ENCODE measurements at places on chromosomes 5 and 9. TPM values are rescaled to one million over a fixed set of nuclear protein-coding genes. Genes with fewer than 3 reads are reported as not detected.

DNA sequence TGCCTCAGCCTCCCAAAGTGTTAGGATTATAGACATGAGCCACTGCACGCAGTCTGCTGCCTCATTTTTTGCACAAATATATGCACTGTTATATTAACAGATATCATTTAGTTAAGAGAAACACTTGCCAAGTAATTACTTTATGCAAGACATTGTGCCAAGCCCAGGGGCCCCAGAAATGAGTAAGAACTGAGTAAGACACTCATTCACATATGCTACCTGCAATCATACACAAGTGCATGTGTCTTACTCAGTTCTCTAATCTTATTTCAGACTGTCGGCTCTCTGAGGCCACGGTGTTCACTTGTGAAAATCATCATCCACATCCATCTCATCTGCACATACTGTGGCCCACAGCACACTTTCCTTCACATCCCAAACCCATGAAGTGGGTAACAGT, 16.0 kb downstream of the TRAF1 start:
- DNase-seq: no peak

The CCDC180 gene
- 3.9 TPM for total RNA-seq

DNA sequence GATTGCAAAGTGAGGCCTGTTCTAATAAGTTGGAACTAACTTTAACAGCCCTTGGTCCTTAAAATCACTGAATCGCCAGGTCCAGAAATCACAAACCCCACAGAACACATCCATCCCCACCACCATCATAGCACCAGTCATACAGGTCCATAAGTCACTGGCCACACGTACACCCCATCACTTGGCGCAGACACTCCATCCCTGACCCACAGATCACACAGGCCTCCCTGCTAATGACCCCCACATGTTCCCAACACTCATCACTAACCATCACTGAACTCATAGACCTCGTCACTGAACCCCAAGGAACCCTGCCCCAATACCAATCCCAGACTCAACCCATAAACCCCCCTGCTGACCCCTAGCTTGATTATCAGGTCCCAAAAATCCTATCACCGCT, 41.2 kb upstream of the ZNF300 start:
- no peak for DNase-seq

- no peak for DNase-seq
Observed at GRCh38 chr9:131417264-131418142, 23.6 kb downstream of the PRRC2B start.

All from heart right ventricle (tissue), 16 donors.